ENCODE measurements at places on chromosomes 7 and 10. TPM values are rescaled to one million over a fixed set of nuclear protein-coding genes. Genes with fewer than 3 reads are reported as not detected.

ASB10 gene
- not detected for total RNA-seq

CALHM1 gene
- not detected for total RNA-seq

FZD8 gene
- total RNA-seq: 1.7 TPM

DNA sequence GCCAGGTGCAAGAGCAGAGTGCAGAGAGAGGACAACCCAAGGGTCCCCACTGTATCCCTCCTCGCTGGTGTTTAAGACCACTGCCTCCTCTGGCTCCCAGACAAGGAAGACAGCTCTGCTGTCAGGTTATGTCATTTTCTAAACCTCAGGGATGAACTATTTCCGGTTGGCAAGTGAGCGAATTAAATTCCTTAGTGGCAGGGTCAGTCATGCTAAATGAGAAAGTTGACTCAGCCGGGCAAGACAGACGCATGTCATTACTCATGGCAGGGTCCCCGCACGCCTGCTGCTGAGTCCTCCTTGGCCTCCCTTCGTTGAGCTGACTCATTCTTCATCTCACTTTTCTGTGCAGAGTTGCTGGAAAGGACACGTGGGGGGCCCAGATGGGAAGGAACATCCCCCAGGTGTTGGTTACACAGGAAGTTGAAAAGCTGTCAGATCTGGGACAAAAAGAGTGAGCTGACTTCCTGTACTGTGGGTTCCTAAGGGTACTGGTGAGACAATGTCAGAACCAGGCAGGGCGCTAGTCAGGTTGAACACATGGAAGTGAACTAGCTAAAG is 47.1 kb upstream of the UCN3 start:
- H3K27ac ChIP-seq: no peak overlapping the region
- no peaks in the 10 kb centered on the region for H3K4me1 ChIP-seq
- no peak overlapping the region for H3K4me3 ChIP-seq

GRCh38 chr10:129468187-129468586 is 1.1 kb downstream of the MGMT start:
- H3K36me3 ChIP-seq: no peaks in the 10 kb centered on the region
- H3K4me3 ChIP-seq: no peak overlapping the region
- H3K27me3 ChIP-seq: no peaks in the 10 kb centered on the region
- H3K27ac ChIP-seq: no peak overlapping the region
- peaks cover 2% of the 10 kb centered on the region for H3K4me1 ChIP-seq

GRCh38 chr7:85261336-85261735 is 74.5 kb upstream of the SEMA3D start:
- H3K4me1 ChIP-seq: no peaks in the 10 kb centered on the region
- no peak overlapping the region for H3K4me3 ChIP-seq
- no peak for DNase-seq
- no peak overlapping the region for H3K27ac ChIP-seq
- H3K36me3 ChIP-seq: no peaks in the 10 kb centered on the region

DNA sequence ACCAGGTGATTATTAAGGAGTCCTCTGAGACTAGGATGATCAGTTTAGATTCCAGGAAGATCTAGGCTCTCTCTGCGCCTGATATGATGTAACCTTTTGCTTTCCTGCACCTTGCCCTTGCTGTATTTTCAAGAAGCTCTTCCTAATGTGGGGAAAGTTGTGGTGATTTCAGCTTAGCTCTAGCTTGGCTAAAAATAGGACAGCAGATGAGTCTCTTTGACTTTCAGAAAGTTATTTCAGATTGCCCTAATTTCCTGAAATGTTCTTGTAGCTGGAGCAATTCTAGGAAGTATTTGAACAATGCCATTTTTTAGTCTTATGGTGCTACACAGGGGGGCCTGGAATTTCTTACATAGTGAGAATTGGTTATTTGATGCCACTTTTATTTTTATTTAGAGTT is 3.8 kb downstream of the LCOR start:
- H3K27me3 ChIP-seq: no peaks in the 10 kb centered on the region
- H3K4me3 ChIP-seq: no peak overlapping the region
- no peak for DNase-seq
- no peak overlapping the region for H3K27ac ChIP-seq

- no peak overlapping the region for H3K4me3 ChIP-seq
- no peaks in the 10 kb centered on the region for H3K27me3 ChIP-seq
- H3K36me3 ChIP-seq: no peaks in the 10 kb centered on the region
- H3K4me1 ChIP-seq: no peaks in the 10 kb centered on the region
Measured at GRCh38 chr10:44399659-44400451, 15.0 kb upstream of the CXCL12 start.

DNA sequence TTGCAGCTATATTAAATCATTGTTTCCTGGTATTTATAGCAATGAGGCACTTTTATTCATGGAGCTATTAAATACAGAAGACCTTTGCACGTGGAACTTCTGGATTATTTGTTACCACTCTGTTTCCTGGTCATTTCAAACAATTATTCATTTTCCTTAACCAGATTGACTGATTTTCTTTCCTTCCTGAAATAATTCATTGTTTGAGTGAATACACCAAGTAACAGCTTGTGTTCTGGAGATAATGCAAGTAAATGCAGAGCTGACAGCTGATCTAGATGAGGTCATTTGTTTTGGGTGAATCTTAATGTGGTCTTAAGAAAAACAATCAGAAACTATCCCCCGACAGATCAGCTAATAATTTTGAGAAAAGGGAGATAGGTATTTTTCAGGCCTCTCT is 497.7 kb downstream of the KIF20B start:
- no peaks in the 10 kb centered on the region for H3K27me3 ChIP-seq
- DNase-seq: no peak
- H3K27ac ChIP-seq: no peak overlapping the region
- no peak overlapping the region for H3K4me3 ChIP-seq

DNA sequence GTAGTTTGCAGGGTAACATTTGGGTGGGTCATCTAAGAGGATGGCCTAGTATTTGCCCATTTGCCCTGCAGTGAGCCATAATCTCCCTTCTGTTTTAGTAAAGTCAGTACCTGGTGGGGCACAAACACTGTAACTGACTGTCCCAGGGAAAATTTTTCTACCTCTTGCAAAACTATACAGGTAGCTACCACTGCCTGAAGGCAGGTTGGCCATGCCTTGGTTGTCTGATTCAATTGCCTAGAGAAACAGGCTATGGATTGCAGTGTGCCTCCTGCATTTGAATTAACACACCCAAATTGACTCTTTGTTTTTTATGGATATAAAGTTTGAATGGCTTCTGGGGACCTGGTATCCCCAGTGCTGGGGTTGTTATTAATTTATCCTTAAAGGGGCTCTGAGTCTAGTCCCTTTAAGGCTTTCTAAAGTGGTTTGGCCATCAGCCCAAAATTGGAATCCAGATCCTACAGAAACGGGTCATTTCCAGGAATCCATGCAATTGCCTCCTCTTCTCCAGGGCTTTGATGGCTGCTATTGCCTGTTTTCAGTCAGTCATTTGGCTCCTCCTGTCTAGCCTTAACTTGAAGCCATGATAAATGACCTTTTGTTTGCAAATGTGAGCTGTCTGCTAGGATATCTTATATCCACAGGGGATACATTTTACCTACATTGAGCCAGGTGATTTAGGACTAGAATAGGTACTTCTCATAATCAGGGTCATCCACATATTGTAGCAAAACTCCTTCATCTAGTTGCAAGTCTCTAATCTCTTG is 89.1 kb downstream of the STRA8 start:
- no peaks in the 10 kb centered on the region for H3K27me3 ChIP-seq
- H3K4me1 ChIP-seq: peaks cover 4% of the 10 kb centered on the region

DNA sequence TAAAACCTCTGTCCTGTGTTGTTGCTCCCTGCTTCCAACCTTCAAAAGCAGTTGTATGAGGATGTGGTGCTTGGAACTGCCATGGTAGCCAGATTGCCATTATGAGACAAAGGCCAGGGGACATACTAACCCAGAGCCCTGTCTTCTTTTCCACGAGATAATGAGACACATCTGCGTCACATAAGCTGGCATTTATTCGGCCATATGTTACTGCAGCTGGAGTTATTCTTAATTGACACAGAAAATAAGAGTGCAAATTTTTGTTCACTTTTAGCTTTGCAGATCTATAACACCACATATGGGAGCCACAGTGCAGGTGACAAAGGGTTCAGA is 15.5 kb upstream of the PDLIM1 start:
- no peaks in the 10 kb centered on the region for H3K27me3 ChIP-seq
- H3K27ac ChIP-seq: no peak overlapping the region
- H3K4me3 ChIP-seq: no peak overlapping the region

DNA sequence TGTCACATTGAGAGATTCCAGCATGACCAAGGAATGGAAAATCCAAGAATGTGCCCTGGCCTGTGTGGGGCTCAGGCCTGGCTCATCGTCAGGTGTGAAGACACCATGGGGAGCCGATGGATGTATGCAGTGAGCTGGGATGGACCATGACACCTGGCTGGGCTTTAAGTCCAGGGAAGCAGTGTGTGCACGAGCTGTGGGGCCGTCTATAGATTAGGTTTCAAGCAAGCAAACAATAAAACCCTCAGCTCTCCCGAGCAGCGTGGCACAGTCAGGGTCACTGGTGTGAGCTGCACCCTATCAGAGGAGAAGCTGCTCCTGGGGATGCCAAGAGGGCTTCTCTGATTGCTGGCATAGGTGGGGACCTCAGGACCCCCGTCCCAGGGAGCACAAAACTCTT is 50.5 kb upstream of the DLG5 start:
- peaks cover 6% of the 10 kb centered on the region for H3K4me1 ChIP-seq
- H3K27ac ChIP-seq: no peak overlapping the region
- no peaks in the 10 kb centered on the region for H3K36me3 ChIP-seq
- H3K27me3 ChIP-seq: no peaks in the 10 kb centered on the region
- H3K4me3 ChIP-seq: no peak overlapping the region
- no peak for DNase-seq

DNA sequence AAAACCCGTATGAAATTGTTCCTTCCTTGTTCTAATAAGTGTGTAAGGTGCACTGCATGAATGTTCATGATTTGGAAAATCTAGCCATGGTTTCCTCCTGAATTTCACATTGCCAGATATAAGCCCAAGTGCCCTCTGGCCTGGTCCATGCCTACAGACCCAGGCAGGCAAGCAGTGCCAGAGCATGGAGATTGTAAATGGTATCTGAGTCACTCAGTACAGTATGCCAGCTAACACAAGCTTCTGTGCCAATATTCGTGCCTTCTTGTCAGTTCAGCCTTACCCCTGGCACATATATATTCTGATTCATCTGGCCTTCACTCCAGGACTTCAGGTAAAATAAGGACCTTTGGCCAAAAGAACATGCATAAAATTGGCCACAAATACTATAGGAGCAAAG is 38.4 kb upstream of the PDE1C start:
- no peaks in the 10 kb centered on the region for H3K27me3 ChIP-seq
- no peaks in the 10 kb centered on the region for H3K36me3 ChIP-seq
- H3K4me3 ChIP-seq: no peak overlapping the region
- no peak for DNase-seq
- no peak overlapping the region for H3K27ac ChIP-seq

DNA sequence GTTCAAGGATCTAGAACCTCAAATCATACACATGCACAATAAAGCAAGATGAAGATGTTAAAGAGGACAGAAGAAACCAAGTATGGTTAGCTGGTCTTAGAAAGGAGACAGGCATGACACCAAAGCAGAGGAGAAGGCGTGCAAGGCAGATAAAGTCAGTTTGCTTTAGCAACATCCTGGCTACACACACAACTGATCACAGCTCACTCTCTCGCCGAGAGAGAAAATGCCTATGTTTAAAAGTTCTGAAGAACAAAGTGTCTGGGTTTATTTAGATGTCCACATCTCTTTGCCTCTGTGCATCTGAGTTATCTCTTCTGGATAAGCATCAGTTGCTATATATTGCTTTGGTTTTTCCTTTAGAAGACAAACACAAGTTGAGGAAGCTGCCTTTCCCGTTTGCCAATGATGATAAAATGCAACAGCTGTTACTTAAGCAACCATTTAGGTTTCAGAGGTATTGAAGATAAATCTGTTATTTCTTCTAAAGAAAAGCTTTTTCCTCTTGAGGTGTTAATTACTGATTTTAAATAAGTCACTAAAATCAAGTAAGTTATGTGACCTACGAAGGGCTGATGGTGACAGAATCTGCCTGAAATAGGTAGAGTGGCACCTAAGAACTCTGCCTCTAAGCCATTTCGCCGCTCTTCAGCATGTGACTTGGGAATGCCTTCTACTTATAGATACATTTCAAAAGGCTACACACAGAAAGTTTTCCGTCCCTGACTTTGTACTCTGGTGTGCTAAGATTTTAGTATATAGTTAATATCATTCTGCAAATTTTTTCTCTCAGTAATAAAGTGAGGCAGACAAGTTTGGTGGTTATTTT is 146.2 kb upstream of the ASAH2 start:
- H3K36me3 ChIP-seq: no peaks in the 10 kb centered on the region
- DNase-seq: no peak
- H3K4me3 ChIP-seq: no peak overlapping the region
- H3K4me1 ChIP-seq: no peaks in the 10 kb centered on the region
- no peak overlapping the region for H3K27ac ChIP-seq
- H3K27me3 ChIP-seq: no peaks in the 10 kb centered on the region

DNA sequence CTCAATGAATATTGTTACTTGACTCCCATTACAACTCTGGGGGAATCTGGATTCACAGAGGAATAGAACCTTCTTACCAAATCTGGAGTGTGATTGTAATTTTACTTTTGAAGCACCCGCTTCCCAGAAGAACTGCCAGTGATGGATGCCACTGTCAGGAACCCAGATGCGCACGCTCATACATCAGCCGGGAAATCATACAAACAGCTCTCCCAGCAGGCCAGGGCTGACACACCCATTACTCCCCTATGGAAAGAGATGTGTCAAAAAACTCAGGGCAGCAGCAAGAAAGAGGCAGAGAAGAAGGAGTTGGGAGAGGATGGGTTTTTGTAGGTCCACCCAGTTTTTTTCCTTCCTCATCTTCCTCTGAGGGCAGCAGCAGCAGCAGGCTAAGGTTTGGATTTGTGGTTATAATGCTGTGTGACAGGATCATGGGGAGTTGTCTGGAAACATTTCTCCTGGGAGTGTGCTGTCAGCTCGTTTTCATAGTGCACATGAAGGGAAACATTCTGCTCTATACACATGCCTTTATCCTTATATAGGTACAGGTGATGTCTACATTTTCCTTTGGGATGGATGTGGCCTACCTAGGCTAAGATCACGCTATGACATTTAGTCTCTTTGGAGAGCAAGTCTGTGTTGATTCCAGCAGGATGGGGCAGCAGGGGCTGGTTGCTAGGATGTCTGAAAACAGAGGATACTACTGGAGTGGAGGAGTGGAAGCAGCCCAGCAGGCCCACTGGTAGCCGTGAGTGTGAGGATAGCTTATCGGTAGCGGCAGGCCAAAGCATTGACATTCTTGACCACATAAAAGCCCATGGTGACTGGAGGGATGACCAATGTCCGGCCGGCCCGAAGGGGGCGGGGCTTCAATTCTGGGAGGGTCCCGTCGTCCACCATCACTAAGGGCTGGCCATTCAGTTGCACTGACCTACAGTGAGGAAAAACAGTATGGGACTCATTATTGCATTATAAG is 12.4 kb upstream of the HPS1 start:
- DNase-seq: no peak
- peaks cover 4% of the 10 kb centered on the region for H3K4me1 ChIP-seq
- no peak overlapping the region for H3K27ac ChIP-seq
- no peaks in the 10 kb centered on the region for H3K27me3 ChIP-seq
- no peak overlapping the region for H3K4me3 ChIP-seq

MICALL2 gene
- total RNA-seq: 12.0 TPM

GRCh38 chr7:137838706-137839315 is 8.0 kb downstream of the DGKI start:
- no peak for DNase-seq
- H3K4me3 ChIP-seq: no peak overlapping the region
- no peaks in the 10 kb centered on the region for H3K27me3 ChIP-seq
- no peaks in the 10 kb centered on the region for H3K4me1 ChIP-seq
- no peaks in the 10 kb centered on the region for H3K36me3 ChIP-seq

GRCh38 chr7:15309872-15310271 is 251.9 kb downstream of the AGMO start:
- H3K27me3 ChIP-seq: no peaks in the 10 kb centered on the region
- H3K4me1 ChIP-seq: no peaks in the 10 kb centered on the region
- H3K36me3 ChIP-seq: no peaks in the 10 kb centered on the region
- no peak overlapping the region for H3K27ac ChIP-seq
- no peak overlapping the region for H3K4me3 ChIP-seq
